Psoas muscle (tissue), 8 donors: ENCODE measurements at places on chromosomes 1 and 21. TPM values are rescaled to one million over a fixed set of nuclear protein-coding genes. Genes with fewer than 3 reads are reported as not detected.

DNA sequence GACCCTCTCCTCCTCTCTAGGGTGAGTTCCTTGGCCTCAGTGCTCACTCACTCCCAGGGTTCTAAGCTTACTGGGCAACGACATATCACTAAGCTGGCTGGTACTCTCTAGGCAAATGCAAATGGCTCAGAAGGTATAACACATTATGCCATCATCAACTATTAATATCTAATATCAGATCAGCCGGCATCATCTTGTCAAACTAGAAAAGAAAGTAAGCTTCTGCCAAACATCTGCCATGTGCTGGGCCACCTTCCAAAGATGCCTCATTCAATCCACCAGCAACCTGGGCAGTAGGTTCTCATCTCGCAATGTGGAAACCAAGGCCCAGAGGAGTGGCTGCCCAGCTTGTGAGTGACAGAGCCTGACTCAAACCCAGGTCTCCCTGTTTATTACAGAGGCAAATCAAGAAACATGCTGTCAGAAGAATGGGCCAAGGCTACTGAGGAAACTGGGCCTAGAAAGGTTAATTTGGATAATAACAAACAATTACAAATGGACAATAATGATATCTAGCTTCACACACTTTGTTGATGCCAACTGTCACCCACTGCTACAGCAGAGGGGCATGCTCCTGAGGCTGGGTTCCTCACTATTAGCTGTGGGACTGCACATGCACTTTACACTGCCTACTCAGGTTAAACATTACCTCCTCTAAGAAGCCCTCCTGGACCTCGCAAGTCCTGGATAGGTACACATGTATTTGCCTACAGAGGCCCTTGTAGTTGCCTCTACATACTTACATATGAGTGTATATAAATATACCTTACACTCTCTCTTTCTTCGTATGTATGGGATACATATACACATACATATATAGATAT, 183.3 kb upstream of the JUN start:
- peak; percentile 63 for DNase-seq

DNA sequence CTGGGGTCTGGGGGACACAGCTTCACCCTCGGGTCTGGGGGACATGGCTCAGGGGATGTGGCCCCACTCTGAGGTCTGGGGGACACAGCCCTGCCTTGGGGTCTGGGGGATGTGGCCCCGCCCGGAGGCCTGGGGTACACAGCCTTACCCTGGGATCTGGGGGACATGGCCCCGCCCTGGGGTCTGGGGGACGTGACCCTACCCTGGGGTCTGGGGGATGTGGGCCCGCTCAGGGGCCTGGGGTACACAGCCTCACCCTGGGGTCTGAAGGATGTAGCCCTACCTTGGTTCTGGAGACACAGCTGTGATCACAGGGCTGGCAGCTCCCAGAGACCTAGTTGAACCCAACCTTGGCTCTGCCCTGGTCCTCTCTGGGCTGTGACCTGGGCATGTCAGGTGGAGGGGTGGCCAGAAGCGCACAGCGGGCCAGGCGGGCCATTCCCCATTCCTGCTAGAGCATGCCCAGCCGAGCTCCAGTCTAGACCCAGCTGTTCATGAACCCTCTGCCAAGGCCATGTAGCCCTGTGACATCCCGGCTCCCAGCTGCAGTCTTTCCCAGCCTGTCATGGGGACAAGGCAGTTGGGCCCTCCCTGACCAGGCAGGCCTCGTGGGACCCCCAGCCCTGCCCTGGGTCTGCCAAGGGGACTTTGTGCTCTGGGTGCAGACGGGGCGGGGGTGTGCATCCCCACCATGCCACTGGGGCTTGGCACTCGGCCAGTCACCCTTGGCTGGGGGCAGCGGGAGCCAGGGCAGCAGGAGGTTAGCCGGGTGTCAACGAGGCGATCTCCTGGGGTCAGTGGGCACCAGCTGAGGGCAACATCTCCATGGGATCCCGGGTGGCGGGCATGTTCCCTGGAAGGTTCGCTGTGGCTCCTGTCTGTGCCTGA, 43.9 kb downstream of the WNT9A start:
- DNase-seq = peak; percentile 14

- DNase-seq = no peak
These were observed 86.1 kb downstream of the FASLG start for GRCh38 chr1:172745014-172745413.

DNA sequence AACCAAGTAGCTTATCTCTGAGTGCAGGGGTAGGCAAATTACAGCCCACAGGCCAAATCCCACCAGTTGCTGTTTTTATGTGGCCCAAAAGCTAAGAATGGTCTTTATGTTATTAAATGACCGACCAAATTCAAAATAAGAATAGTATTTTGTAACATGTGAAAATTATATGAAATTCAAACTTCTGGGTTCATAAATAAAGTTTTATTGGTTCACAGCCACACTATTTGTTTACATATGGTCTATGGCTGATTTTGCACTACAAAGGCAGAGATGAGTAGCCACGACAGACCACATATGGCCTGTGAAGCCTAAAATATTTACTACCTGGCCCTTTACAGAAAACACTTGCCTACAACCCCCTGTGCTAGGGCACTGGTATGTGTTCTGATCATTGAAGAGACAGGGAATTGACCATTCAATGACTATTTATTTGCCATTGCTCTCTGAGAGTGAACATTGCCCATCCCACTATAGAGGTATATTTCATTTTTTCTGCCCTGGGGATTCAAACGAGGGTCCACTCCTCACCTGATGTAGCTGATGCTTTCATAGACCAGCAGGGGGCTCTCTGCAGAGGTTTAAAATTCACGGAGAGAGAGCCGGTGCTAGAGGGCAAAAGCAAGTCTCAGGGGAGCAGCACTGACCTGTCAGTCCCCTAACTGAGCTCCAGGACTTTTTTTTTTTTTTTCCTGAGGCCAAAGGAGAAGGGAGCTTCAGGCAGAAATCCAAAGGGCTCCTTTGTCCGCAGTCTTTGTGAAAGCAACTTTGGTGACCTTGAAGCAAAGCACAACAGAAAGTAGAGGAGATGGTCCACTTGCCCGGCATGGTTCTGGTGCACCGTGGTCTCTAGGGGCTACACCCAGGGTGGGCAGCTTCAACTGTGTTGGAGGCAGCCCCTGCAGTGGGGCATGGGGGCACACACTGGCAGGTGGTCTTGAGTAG, 7.3 kb upstream of the GNL2 start:
- DNase-seq = no peak

DNA sequence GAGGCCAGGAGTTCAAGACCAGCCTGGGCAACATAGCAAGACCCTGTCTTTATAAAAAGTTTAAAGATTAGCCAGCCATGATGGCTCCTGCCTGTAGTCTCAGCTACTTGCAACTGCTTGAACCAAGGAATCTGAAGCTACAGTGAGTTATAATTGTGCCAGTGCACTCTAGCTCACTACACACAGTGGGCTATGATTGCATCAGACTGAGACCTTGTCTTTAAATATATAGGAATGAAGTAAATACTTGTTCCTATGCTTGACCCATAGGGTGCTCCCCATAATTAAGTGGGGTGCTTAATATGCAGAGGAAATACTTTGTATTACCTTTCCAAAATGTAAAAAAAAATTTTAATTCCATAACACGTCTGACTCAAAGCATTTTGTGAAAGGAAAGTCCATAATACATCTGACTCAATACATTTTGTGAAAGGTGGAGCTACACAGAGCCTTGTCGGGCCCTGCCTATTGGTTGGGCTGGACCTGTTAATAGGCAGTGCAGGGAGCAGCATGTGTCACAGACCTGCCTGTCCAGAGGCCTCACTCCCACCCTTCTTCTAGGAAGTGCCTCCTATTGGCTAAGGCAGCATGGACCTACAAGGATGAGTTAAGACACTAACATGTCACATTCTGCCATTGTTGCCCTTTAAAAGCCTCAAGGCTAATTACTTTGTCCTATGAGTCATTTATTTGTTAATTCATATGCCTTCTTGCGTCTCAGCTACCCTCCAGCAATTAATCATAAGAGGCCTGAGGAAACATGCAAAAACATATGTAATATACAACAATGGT, 33.6 kb downstream of the CD58 start:
- DNase-seq = no peak

- DNase-seq = no peak
These were observed 39.5 kb downstream of the CRB1 start for GRCh38 chr1:197307551-197307950.

Gene PLD5
- not detected for polyA plus RNA-seq
